LNCaP clone FGC (cell line): ENCODE measurements at places on chromosomes 2 and 18.

GRCh38 chr2:152781175-152781574 is 62.8 kb downstream of the ARL6IP6 start:
- peak; percentile 46 for DNase-seq

DNA sequence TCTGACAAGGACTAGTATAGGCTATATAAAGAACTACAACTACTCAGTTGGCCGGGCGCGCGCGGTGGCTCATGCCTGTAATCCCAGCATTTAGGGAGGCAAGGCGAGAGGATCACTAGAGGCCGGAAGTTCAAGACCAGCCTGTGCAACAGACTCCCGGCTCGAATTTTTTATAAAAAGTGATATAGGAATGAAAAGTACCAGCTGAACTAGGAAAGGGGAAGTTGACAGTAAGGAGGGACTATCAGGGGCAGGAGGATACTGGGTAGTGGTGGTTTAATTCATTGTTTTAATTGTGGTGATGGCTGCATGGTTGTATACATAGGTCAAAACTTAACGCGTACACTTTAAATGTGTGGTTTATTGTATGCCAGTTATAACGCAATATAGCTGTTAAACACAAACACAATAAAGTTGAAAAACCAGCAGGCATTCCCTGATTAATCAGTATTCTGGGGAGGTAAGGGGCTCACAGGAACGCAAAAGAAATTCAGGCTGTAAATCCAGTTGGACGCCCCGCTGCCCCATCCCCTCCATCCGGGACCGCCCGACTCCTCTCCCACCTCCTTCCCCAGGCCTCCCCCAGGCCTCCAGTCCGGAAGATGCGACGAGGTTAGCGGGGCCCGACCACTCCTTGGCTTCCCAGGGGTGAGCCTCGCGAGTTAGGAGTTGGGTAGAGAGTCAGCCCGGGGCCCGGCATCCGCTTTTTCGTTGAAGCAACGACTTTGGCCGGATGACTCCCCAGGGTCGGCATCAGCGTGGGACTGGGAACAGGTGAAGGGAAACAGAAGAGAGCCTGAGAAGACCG is 746 bp upstream of the POLR1B start:
- DNase-seq: no peak

DNA sequence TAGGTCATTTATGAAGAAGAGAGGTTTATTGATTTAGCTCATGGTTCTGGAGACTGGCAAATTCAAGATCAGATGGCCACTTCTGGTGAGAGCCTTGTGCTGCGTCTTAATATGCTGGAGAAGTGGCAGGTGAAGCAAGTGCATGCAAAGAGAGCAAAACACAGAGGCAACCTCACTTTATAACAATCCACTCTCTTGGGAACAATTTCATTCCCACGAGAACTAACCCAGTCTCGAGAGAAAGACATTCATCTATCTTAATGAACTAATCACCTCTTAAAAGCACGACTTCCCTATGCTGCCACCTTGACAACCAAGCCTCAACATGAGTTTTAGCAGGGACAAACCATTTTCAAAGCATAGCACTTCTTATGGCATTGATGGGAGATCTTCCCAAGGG is 186.5 kb upstream of the RASGRP3 start:
- DNase-seq: no peak

GRCh38 chr2:133194777-133195335 is 373.4 kb downstream of the NCKAP5 start:
- DNase-seq: no peak

DNA sequence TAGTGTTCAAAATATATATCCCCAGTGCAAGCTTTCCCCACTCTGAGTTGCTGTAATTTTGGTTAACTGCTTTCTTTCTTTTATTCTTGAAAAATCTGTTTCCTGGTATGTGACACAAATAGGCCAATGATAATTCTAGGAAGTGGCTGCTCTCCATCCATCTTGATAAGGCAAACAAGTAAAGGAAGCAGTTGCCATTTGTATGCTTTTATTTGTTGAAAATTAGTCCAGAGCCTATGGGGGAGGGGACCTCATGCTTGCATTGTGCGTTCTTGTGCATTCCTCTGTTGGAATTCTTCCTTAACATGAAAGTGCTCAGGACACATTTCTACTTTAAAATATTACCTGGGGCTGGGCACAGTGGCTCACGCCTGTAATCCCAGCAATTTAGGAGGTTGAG is 111.2 kb upstream of the FSHR start:
- DNase-seq: no peak

DNA sequence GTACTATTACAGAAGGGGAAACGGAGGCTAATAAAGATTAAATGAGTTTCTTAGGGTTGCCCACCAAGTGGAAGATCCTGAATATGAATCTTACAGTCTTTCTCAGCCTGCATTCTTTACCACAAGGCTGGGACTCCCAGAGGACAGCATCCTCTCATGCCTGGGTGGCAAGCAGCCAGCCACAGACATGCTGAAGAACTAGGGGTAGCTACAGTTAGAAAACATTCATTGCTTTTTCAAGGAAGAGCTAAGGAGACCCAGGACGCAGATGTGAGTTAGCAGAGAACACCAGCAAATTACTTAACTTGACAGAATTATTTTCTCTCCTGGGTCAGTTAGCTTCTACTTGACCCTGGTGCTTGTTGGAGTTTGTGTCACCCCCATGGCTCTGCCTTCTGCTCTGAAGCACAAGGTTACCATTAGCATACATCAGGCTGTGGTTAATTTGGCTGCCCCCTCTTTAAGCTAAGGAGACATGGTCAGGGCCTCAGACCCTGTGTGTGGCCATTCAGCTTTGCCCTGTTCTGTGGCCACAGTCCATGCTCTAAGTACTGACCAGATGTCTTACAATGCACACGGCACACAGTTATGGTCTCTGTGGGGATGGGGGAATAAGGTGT is 132.3 kb upstream of the TNP1 start:
- DNase-seq: no peak

DNA sequence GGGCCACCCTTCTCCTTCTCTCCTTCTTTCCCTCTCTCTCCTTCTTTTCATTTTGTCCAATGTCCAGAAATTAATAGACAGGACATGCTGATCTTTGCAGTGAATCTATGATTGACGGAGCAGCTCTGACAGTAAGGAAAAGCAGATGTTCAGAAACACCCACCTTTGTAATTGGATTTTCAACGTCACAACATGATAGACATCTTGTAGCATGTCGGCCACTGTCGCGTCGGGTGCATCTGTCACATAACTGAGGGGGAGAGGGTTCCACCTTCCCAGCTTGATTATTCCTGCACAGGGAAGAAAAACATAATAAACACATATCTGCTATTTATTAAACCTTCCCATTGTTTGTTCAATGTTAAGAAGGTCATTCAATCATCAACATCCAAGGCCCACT is 76.2 kb downstream of the SATB2 start:
- no peak for DNase-seq

- no peak for DNase-seq
Measured at GRCh38 chr2:231672617-231673347, 35.5 kb upstream of the PTMA start.

GRCh38 chr2:212441141-212441540 is 97.5 kb downstream of the ERBB4 start:
- DNase-seq: no peak

GRCh38 chr2:138707392-138708074 is 72.7 kb downstream of the NXPH2 start:
- DNase-seq: no peak

DNA sequence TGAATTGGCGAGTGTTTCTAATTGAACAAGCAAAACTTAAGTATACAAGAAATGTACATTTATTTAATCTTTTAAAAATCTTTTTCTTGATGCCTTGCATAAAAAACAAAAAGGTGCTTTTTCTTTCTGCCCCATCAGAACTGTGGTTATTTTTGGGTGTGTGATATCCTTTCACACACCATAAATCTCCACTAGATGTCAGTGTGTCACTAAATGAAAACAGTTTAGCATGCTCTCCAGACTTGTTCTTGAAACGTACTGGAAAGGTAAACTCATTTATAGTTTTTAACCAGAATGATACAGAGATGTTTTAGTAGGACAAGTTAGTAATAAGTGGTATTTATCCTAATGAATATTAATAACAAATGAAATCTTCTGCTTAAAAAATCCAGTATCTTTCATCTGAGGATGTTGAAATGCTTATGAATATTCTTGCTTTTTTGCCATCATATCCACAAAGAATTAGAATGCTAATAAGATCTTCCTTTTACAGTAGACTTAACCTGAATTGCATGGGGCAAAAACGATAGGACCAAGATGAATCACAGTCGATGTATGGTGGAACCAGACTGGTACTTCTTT is 96.8 kb downstream of the UBE2E3 start:
- peak; percentile 22 for DNase-seq
